ENCODE measurements at places on chromosomes 7 and 10.

- DNase-seq: no peak
Observed at GRCh38 chr10:124535731-124536495, 74.3 kb downstream of the LHPP start.

DNA sequence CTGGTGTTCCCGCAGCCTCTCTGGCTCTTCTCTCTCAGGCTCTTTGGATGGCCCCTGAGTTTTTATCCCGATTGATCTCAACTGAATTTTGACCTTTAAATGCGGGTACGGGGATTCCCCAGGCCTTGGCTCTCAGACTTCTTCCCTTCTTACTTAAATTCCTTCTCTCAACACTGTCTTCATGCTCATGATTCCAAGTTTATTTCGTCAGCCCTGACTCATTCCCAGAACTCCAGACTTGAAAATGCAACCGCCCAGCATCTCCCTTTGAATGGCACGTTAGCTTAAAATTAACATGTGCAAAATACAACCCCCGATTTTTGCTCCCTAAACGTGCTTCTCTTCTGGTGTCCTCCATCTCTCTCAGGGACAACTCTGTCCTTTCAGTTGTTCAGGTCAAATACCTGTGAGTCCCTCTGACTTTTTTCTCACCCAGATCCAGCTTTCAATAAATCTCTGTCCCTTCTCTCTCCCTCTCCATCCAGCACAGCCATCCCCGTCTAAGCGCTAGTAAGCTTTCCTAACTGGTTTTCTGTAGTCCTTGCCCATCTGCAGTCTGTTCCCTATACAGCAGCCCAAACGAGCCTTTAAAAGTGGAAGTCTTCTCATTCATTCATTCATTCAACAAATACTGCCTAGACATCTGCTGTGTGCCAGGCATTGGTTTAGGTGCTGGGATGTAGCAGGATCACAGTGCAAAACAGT, 7.1 kb downstream of the HECW1 start:
- no peak for DNase-seq

GRCh38 chr10:119919826-119920225, 27.3 kb downstream of the SEC23IP start:
- DNase-seq: no peak

- no peak for DNase-seq
Observed at GRCh38 chr10:91206837-91207474, 13.5 kb upstream of the PCGF5 start.

DNA sequence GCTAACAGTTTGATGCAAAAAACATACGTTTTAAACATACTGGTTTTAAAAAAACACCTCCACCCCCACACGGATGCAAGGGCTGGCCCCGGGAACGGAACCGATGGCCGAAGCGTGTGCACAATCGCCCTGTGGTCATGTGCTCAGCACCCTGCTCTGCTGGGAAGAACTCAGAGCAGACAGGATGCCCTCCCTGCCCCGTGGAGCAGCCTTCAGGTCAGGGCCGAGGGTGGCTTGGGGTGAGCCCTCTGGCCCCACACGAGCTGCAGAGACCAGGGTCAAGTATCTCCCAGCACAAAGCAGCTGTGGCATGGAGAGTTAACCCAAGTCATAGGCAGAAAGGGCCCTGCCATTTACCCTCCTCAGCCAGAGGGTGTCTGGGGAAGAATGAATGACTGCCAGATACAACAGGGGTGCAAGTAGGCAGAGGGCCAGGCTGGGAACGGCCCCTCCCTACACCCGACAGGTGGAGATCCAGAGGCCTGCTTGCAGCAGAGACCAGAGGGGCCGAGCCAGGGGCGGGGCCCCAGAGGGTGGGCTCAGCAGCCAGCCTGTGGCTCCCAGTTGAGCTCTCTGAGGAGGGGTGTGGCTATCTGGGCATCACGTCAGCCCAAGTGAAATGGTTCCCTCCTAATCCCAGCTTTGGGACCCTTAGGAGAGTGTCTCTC, 56.8 kb downstream of the ZRANB1 start:
- no peak for DNase-seq

DNA sequence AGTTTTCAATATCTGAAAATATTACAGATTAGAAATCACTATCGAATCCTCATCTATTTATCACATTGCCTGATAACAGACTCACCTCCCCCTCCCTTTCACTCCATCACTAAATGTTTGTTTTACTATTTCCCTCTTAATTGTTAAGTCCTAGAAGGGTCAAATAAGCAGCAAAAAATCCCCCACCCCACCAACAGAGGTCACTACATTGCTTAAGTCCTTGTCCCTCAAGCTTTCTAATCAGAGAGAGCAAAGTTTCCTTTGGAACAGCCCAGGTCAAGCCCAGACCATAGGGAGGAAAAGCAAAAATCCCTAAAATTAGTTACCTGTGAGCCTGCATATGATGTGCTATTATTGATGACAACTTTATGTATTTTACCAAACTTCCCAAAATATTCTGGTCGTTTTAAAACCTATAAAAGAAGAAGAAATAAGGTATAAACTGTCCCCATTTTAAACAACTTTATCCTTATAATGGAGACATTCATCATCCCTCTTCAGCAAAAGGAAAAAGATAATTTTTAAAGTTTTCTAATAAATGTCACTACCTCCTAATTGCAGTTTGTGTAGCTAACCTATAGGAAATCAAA, 95.0 kb downstream of the CNOT4 start:
- DNase-seq: no peak
